Stimulated activated CD8-positive, alpha-beta memory T cell treated with anti-CD3 and anti-CD28 coated beads, Interleukin-15, amount 100 ng/mL, for 48 hours (primary cell): ENCODE measurements at places on chromosomes 12 and 14.

GRCh38 chr14:103480595-103480994, 42.0 kb downstream of the CKB start:
- DNase-seq = no peak

DNA sequence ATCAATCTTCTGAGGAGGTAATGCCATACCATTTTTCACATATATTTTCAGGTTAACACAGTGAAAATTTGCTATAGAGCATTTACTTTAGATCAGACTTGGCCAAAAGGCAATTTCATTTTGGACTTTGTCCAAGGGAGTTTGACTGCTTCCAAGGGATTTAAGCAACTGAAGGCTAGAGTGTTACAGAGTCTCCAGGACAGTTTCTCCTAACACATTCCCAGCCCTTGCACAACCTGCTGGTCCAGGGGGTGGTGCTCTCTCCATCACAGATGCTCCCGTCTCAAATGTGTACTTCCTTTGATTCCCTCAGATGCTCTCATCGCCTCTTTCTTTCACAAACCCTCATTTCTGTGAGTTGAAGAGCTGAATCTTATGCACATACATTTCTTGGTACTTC, 143.1 kb downstream of the TPH2 start:
- DNase-seq = no peak

GRCh38 chr12:88922816-88923215, 342.5 kb upstream of the KITLG start:
- no peak for DNase-seq

GRCh38 chr14:31935391-31935790, 141.7 kb upstream of the ARHGAP5 start:
- no peak for DNase-seq

GRCh38 chr12:119826661-119827445, 50.3 kb downstream of the CIT start:
- no peak for DNase-seq

GRCh38 chr14:70045310-70045709, 143.4 kb downstream of the SLC8A3 start:
- DNase-seq = no peak

GRCh38 chr14:66539034-66539433, 31.1 kb downstream of the GPHN start:
- DNase-seq = no peak

DNA sequence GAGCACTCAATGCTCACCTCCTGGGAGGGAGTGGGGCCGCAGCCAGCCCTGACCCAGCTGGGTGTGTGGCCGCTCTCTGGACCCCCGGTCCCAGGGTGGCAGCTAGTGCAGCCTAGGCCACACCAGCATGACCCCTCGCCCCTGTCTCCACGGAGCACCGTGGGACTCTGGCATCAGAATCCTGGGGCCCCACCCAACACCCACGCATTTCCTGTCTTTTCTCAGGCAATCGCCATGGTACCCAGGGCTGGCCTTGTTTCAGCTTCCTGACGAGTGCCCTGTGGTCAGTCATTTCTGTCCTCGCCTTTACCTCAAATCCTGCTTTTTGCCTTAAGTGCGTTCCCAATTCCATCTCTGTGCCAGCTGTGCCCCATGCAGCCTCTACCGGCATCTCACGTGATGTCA, 15.9 kb downstream of the PACS2 start:
- DNase-seq = no peak

GRCh38 chr14:100305324-100306100, 732 bp downstream of the SLC25A29 start:
- DNase-seq = peak; percentile 49

DNA sequence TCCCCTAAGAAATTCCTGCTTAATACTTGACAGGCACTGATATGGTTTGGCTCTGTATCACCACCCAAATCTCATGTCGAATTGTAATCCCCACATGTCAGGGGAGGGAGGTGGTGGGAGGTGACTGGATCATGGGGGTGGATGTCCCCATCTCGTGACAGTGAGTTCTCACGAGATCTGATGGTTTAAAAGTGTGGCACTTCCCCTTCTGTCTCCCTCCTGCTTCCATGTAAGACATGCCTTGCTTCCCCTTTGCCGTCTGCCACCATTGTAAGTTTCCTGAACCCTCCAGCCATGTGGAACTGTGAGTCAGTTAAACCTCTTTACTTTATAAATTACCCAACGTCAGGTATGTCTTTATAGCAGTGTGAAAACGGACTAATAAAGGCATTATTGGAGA, 198.0 kb downstream of the FOXN3 start:
- DNase-seq = no peak

- no peak for DNase-seq
Observed at GRCh38 chr12:132222096-132222807, 78.0 kb downstream of the NOC4L start.

DNA sequence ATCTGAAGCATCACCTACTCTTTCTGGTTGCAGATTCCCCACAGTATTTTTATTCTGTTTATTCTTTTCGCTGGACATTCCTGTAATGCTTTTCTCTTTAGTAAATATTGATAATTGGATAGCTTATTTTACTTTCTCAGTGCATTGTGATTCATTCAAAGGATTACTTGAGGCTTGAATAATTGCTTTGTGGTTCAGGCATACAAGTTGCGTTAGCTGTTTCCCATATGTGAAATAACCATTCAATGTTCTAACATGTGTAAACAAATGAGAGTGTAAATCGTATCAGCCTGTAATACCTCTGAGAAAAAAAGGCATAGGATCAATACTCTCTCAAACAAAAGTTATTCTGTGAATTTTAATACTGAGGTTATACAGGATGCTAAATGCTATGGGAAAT, 1004.2 kb upstream of the SEL1L start:
- no peak for DNase-seq

DNA sequence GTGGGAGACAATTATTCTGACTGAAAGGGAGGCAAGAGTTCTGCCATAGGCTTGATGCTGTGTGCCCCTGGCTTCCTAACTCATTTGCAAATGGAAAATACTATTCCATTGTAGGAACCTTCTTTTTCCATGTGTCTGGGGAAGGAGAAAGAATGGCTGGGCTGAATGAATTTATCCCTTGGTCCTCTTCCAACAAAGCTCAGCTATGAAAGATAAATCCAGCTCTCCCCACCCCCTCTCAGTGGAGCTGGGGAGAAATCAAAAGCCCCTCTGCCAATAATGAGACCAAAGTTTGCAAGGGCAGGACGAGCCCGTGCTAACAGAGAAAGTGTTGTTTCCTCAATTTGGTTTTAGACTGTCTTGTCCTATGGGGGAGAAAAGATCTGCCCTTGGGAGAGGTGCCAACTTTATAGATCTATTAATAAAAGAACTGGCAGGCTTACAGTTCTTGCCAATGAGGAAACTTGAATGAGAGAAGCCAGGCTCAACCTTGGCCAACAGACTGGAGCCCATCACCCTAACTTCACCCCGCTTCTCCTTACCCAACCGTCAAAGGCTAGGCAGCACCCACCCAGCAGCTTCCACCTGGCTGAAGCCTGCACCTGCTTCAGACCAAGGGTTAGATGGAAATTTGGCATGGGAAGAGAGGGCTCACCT, 8.9 kb upstream of the TCL1B start:
- DNase-seq = no peak

- no peak for DNase-seq
Observed at GRCh38 chr14:91935586-91935985, 11.9 kb downstream of the FBLN5 start.

DNA sequence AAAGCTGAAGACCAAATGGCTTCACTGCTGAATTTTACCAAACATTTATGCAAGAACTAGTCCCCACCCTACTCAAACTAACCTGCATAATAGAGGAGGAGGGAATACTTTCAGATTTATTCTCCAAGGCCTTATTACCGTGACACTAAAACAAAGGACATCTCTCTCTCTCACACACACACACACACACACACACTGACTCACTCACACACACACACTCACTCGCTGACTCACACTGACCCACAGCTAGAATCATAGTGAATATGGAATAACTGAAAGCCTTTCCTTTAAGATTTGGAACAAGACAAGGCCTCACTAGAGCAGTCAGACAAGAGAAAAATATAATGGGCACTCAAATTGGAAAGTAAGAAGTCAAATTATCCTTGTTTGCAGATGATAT, 1014.1 kb downstream of the TMTC2 start:
- DNase-seq = no peak

GRCh38 chr14:104186575-104186974, 48.2 kb downstream of the KIF26A start:
- no peak for DNase-seq

- DNase-seq = no peak
Observed at GRCh38 chr14:68834816-68835215, 41.9 kb upstream of the ZFP36L1 start.

- no peak for DNase-seq
Observed at GRCh38 chr12:52526511-52526951, 6.3 kb upstream of the KRT5 start.

- DNase-seq = peak; percentile 29
Observed at GRCh38 chr12:67482751-67483661, 165.5 kb upstream of the DYRK2 start.

GRCh38 chr14:101037021-101037817, 133.7 kb upstream of the RTL1 start:
- DNase-seq = no peak

GRCh38 chr14:68554231-68554630, 238.6 kb downstream of the ZFP36L1 start:
- no peak for DNase-seq

GRCh38 chr12:121810234-121810817, 6.5 kb downstream of the SETD1B start:
- DNase-seq = no peak

DNA sequence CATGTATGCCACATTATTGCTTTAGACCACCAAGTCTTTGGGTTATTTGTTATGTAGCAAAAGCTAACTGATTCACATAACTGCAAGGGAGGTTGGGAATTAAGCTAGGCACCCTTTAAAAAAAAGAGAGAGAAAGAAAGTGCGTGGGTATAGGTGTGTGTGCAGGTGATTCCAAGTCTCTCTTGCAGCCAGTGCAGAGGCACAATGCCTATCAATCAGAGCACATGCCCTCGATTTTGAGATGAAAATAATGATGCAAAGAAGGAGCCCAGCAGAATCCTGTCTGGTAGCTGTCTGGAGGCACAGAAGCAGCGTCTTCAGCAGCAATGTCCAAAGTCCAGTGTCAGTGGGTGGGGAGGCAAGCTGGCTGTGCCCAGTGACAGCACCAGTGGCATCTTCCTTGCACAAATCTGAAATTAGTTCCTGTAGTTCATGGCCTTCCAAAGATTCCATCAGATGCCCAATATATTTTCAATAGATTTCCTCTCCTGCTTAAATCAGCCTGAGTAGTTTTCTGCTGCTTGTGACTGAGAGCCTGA, 62.4 kb upstream of the TBPL2 start:
- DNase-seq = no peak

DNA sequence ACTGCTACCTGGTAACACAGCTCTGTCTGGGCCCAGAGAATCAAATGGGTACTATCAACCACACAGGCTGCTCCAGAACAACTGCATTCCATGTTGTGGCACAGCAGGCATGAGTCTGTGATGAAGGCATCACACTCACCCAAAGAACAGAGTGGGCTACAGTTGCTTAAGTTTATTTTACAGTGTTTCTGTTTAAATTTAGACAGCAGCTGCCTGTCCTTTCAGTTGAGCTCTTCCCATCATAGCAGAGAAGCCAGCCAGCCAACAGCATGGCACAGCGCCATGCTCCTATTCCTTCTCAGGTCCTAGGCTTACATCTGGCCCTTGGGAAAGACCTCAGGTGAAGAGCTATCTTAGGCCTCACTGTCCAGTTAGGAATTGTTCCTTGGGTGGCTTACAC, 147.0 kb upstream of the FRMD6 start:
- no peak for DNase-seq

DNA sequence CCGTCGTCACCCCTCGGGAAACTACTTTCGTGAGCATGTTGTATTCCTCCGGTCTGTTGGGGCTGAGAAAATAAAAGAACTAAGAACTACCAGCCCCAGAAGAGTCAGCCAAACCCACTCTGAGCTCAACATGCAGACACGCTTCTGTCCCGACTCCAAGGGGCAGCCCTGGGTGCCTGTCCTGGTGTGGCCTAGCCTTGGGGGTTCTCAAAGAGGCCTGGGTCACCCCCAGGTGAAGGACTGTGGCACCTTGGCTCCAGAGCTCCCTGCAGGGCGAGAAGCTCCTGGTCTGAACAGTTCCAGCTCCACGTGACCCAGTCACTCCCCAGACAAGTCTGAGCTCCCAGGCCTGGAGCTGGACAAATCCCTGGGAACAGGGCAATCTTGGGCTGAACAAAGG, 87.0 kb downstream of the VWF start:
- no peak for DNase-seq

DNA sequence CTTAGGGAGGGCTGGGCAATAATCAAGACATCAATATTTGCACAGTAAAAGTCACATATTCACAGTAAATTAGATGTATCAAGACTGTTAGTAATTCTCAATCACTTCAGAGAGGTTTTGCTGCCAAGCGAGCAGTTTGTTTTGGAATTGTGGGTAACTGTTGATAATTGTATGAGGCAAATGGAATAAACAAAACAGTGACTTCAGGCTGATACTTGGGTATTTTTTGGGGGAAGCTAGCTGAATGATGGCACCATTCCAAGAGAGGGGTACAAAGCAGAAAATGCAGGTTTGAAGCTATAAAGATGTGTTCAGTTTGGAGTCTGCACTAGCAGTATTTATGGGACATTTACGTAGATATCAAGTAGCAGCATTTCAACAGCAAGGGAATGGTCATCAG, 232.8 kb upstream of the ATP2B1 start:
- no peak for DNase-seq

- peak; percentile 58 for DNase-seq
Observed at GRCh38 chr12:89353188-89353822, 1.0 kb upstream of the DUSP6 start.

- DNase-seq = no peak
Observed at GRCh38 chr12:54622463-54623183, 12.1 kb downstream of the LACRT start.

DNA sequence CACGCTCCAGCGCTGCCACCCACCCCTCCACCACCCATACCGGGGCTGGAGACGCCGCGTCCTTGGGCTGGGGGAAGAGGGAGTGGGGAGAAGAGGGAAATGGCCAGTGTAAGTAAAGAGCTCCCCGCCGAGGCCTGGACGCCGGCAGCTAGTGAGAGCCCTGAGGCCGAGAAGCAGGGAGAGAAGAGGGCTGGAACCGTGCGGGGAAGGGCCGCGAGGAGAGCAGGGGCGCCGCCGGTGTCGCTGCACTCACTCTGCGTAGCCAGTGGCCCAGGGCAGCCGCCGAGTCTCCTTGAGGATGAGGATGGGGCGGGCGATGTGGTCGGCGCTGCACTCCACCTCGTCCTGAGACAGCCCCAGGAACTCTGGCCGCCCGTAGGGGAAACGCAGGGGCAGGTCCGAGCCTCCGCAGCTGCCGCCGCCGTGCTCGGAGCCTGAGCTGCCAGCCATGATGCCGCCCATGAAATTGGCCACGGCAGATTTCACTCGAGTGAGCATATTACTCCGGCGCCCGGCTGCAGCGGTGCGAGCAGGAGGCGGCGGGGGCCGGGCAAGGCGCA, 631 bp downstream of the PPM1H start:
- no peak for DNase-seq

- DNase-seq = no peak
Observed at GRCh38 chr12:76560086-76560491, 518 bp upstream of the OSBPL8 start.
